Activated naive CD4-positive, alpha-beta T cell treated with anti-CD3 and anti-CD28 coated beads, Interleukin-2, amount 10 ng/mL, durations not matched to agents 7 days and 5 days (primary cell): ENCODE measurements at places on chromosomes 5 and 9.

GRCh38 chr9:16642421-16643109, 227.9 kb downstream of the BNC2 start:
- no peak for DNase-seq

DNA sequence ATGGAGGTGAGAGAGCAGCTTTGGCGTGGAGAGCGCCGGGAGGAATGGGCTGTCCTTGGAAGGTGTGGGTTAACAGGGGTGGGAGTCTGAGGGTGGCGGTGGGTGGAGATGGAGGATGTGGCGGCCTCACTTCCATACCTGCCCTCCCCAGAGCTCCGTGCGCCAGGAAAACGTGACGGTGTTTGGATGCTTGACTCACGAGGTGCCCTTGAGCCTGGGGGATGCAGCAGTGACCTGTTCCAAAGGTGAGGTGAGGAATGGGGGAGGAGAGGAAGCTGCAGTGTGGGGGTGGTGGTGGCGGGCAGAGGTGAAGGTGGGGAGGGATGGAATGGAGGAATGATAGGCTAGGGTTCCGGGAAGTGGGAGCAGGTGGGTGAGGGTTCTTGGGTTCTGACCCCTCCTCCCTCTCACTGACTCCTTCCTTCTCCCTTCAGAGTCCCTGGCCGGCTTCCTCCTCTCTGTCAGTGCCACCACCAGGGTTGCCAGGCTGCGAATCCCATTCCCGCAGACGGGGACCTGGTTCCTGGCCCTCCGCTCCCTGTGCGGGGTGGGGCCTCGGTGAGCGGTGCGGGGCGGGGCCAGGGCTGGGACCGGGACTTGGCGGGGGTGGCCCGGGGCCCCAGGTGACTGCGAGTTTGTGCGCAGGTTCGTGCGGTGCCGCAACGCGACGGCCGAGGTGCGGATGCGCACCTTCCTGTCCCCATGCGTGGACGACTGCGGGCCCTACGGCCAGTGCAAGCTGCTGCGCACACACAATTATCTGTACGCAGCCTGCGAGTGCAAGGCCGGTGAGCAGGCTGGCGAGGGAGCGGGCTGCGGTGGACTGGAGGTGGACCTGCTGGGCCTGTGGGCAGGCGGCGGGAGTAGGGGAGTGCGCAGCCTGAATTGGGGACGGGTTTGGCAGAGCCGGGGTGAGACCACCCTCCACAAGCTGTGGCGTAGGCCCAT, 17.1 kb downstream of the TMEM8B start:
- no peak for DNase-seq

DNA sequence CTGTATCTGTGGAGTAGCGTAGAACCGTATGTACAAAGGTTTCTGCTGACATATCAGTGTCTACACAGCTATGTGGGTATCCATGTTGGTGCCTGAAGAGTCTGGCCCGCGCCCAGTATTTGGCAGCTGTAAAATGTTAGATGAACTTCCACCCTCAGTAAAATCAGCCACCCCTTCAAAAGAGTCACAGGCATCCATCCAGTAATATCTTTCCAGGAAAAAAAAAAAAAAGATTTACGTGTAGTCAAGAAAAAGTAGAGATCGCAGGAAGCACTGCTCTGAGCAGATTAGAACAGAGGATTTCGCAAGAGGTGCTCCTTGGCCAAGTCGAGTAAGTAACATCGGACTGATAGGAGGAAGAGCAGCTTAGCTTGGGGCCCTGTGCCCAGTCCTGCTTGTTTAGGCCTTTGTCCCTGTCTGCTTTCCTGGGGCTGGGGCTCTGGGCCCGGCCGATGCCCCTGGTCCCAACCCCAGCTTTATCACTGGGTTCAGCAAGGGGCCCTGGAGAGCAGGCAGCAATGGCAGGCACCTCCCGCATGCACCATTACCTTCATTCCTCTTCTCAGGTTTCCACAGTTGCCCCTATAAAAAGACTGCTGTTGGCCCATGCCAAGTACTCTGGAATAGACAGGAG, 21.2 kb downstream of the DAPK1 start:
- no peak for DNase-seq

- DNase-seq = no peak
These were observed 56.1 kb downstream of the ITGA2 start for GRCh38 chr5:53045263-53045662.

- no peak for DNase-seq
These were observed 171.2 kb downstream of the CWC27 start for GRCh38 chr5:64939772-64940510.

GRCh38 chr9:134592018-134592818, 49.4 kb upstream of the COL5A1 start:
- no peak for DNase-seq

- DNase-seq = no peak
These were observed 443.5 kb upstream of the CDH6 start for GRCh38 chr5:30749971-30750370.

- DNase-seq = no peak
These were observed 35.9 kb upstream of the SARDH start for GRCh38 chr9:133773889-133774655.

- DNase-seq = no peak
These were observed 270.4 kb upstream of the DMRT1 start for GRCh38 chr9:571066-571465.

DNA sequence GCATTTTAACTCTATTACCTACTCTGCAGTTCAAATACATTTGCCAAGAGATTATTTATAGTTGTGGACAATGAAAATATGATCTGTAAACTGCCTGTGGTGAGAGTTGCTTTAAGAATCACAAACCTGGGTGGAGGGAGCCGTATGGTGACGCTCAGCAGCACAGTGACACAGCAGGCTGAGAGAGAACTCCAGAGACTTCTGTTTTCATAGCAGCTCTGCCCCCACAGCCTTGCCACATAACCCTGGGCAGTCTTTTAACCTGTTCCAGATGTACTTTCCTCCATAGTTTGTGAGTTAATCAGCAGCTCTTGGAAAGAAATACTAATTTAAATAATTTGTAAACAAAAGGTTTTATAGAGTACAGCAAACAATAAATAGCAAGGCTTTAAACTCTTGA, 450.5 kb downstream of the ELAVL2 start:
- DNase-seq = no peak

DNA sequence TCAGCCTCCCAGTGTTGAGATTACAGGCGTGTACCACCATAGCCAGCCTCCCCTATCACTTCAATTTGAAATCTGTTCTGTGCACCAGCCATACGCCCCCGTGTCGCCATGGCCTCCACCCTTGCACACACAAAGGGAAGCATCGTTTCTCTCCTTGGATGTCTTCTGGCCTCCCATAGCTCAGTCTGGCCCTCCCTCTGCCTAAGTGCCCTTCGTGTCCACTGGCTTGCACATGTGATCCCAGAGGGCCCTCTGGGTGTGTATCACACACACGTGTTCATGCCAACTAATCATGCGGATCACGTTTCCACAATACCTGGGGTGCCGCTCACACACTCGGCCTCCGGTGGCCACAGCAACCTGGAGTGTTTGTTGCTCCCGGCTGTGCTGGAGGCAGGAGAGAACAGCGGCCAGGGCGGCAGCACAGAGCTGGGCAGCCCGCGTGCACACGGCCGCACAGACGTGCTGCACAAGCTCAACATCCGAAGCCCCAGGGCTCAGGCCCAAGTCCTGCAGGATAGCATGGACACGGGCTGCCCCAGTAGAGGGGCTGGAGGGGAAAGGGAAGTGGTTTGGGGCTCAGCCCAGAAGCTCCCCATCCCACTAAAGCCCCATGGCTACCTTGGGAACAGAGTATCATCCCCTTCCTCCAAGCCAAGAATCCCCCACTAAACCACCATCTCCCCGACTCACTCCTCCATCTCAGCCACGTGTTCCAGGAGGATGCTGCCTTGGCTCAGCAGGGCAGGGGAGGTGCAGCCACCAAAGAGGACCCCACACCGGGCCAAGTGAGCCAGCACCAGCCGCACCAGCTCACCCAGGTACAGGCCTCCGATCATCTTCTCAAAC, 10.9 kb downstream of the HK3 start:
- no peak for DNase-seq

GRCh38 chr5:55896238-55896637, 45.1 kb downstream of the IL31RA start:
- no peak for DNase-seq
